Activated CD4-positive, alpha-beta T cell treated with anti-CD3 and anti-CD28 coated beads for 24 hours (primary cell): ENCODE measurements at places on chromosomes 11 and 22.

DNA sequence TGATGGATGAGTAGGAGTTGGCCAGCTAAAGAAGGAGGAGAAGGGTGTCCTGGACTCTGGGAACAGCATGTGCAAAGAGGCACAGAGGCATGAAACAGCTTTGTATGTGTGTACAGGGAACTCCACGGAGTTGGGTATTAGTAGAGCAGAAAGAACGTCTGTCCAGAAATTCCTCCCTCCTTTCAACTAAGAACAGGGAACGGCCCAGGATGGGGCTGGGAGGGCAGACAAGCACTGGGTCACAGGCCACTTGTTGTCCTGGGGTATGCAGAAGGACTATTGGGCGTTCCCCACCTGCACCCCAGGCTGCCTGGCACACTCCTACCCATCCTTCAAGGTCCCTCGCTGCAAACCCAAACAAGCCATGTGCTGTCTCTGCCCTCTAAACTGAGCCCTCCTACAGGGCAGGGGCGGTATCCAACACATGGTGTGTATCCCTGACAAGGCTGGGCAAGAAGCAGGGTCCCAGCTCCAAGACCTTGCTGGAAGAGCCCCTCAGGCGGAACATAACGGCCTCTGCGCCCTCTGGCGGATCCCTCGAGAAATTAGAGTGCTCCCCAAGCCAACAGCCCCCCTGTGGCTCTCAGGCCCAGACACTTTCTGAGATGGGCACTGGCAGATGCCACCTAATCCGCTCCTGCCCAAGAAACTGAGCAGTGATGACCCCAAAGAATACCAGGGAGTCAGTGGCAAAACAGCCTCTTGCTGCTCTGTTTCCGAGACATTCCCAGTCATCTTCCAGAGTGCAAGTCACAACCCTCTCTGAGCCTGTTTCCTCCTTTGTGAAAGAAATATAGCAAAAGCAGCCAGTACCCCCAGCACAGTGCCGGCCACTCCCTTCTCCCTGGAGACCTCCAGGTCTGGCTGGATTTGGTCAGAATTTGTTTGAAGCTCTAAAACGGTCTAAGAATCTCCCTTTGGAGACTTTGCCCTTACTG, 1.6 kb upstream of the ELFN2 start:
- DNase-seq: no peak

GRCh38 chr11:58647141-58647699, 24.8 kb downstream of the CNTF start:
- DNase-seq: no peak

GRCh38 chr22:48734359-48734758, 1093.3 kb downstream of the BRD1 start:
- no peak for DNase-seq

GRCh38 chr11:115984228-115984627, 480.0 kb upstream of the CADM1 start:
- DNase-seq: no peak

DNA sequence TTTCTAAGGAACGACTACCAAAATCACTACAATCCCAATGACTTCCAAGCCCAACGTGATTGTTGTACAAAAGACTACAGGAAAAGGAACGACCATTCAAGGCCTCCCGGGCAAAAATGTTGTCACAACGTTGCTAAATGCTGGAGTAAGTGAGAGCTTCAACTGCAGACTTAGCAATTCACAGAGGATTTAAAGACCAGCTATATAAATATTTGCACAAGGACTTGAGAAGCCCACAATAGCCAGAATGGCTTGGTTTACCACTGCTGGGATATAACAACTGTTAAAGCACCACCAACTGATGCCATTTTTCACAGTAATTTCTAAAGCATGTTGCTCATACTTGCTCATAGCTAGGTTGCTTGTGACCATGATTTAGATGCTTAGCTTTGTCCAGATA, 78.3 kb downstream of the EMSY start:
- DNase-seq: no peak
